ENCODE measurements at places on chromosomes 7 and 10.

GRCh38 chr10:124946945-124947344 is 5.0 kb downstream of the ZRANB1 start:
- no peak for DNase-seq

DNA sequence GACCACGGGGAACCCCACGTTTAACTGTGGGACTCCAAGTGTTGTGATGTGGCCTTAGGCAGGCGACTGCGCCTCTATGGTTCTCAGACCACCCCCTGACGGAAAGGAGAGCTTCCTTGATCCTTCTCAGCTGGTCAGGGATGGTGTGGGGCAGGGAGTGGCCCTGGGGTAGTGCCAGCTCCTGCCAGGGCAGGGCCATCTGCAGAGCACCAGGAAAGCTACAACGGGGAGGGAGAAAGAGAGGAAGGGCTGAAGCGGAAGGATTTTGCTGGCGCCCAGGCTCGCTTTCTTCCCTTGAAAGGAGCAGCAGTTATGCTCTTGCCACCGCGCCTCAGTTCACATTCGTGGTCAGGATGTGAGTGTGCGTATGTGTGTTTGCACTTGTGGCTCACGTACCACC is 74.9 kb upstream of the PCBD1 start:
- DNase-seq = no peak

DNA sequence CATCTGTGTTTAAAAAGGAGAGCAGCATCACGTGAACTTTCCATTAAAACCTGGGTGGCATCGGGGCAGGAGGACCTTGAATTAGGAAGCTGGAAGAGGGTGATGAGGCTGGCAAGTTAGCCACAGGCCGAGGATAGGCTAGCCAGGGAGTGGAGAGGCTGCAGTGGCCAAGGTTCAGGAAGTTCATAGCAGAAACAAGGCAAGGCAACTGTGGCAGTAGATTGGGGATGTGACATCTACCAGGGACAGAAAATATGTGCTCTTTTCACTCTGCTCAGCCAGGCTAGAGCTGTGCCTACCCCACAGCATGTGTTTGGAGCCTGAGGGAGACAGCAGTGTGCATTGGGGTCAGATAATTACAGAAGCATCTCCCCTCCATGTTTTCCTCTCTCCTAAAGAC is 2.2 kb upstream of the INPP5F start:
- DNase-seq = no peak

DNA sequence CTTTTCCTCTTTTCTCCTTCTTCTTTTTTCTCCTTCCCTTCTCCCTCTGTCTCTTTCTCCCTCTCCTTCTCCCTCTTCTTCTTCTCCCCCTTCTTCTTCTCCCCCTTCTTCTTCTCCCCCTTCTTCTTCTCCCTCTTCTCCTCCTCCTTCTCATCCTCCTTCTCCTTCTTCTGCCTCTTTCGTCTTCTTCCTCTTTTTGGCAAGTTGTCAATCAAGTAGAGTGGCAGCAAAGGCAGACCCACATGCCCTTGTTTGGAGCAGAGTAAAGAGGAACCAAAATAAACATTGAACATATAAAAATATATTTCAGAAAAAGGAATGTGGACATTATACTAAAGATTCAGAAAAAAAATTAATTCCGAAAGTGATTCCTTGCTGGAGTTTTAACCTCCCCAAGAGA is 59.6 kb upstream of the ZNF33B start:
- DNase-seq = no peak

DNA sequence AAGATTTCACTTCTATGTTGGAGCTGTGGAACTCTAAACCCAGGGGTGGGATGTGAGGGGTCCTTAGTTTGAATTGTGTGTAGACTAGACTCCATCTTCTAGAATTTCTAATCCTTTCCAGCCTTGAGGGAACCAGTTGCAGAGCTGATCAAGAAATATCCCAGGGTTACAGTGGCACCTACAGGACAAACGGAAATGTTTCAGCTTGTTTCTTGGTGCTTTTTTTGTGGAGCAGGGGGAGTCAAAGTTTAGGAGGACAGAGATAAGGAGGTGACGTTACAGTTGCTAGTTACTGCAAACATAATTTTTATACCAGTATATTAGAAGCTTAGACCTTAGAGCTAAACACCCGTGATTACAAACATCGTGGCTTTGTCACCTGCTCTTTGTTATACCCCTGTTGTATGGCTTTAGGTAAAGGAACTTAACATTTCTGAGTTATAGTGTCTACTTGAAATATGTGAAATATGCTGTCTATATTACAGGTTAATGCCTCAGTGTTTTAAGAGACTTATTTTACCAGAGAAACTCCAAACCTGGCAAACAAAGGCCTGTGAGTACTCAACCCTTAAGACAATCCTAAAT is 84.5 kb upstream of the DYNC1I1 start:
- DNase-seq = no peak

DNA sequence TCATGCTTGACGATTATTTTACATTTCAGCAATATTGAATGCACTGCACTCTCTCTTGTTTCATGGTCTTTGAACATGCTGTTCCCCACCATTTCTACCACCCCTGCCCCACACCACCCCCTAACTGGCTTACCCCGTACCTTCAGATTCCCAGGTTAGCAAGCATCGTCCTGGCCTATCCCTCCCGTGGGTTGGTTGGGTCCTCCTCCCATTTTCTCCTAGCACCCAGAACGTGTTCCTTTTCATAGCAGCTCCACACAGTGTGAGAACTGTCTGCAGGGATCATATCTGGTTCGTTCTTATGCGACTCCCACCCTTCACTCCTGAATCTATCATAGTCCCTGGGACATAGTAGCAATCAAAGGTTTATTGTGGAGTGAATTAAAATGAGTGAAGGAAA is 48.6 kb downstream of the C10orf90 start:
- DNase-seq = no peak

- no peak for DNase-seq
Measured at GRCh38 chr7:47418601-47419309, 163.2 kb downstream of the TNS3 start.

GRCh38 chr7:104627516-104627915 is 299.1 kb downstream of the LHFPL3 start:
- DNase-seq = no peak

GRCh38 chr7:50718311-50718710 is 64.4 kb downstream of the GRB10 start:
- DNase-seq = no peak

- DNase-seq = no peak
Measured at GRCh38 chr7:132112106-132112505, 464.2 kb downstream of the PLXNA4 start.

- DNase-seq = no peak
Measured at GRCh38 chr10:103659674-103660363, 166.3 kb downstream of the NEURL1 start.

- DNase-seq = no peak
Measured at GRCh38 chr7:98628418-98628817, 11.3 kb downstream of the NPTX2 start.

- no peak for DNase-seq
Measured at GRCh38 chr7:140084972-140085371, 22.2 kb upstream of the PARP12 start.

DNA sequence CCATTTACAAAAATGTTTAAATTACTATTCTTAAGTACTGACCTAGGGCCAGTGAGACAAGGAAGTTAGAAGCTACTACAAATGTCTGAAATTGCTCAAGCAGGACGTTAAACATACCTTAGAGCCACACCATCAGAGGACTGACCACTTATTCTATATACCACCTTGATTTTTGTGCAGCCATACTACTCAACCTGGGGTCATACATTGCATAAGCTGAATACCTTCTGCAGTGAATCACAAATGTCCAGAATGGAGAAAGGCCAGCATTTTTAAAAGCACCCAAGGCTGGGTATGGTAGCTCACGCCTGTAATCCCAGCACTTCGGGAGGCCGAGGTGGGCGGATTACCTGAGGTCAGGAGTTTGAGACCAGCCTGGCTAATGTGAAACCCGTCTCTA is 21.2 kb upstream of the MRLN start:
- no peak for DNase-seq

GRCh38 chr10:93874309-93875031 is 19.3 kb upstream of the SLC35G1 start:
- no peak for DNase-seq

GRCh38 chr10:74586088-74586585 is 240.3 kb upstream of the KAT6B start:
- DNase-seq = peak; percentile 5

- no peak for DNase-seq
Measured at GRCh38 chr7:101998029-101998905, 180.8 kb downstream of the CUX1 start.

- DNase-seq = no peak
Measured at GRCh38 chr7:23981314-23981713, 271.3 kb downstream of the STK31 start.

DNA sequence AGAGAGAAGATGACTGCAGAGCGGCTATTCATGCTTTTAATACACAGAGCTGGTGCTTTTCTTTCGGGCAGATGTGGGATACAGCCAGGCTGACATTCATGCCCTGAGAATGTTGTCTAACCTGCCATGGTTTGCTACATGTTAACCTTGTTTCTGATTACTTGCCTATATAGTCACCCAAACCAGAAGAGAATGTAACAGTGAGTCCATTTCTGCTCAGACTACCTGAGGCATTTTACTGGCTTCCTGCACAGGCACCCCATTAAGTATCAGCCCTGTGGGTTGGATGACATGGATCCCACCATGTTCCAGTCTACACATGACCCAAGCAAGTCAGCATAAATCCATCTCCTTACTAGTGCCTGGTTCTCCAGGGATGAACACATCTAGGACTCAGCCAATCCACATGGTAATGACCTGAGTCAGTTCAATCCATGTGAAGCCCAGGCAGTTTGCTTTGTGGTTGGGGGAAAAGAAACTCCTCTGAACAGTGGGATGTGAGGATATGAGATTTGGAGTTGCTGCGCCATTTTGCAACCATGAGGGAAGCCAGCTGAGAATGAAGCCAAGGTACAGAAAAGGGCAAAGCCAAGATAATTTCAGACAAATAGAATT is 55.7 kb upstream of the MKX start:
- DNase-seq = no peak

GRCh38 chr7:129872054-129872453 is 80.7 kb downstream of the UBE2H start:
- DNase-seq = no peak

DNA sequence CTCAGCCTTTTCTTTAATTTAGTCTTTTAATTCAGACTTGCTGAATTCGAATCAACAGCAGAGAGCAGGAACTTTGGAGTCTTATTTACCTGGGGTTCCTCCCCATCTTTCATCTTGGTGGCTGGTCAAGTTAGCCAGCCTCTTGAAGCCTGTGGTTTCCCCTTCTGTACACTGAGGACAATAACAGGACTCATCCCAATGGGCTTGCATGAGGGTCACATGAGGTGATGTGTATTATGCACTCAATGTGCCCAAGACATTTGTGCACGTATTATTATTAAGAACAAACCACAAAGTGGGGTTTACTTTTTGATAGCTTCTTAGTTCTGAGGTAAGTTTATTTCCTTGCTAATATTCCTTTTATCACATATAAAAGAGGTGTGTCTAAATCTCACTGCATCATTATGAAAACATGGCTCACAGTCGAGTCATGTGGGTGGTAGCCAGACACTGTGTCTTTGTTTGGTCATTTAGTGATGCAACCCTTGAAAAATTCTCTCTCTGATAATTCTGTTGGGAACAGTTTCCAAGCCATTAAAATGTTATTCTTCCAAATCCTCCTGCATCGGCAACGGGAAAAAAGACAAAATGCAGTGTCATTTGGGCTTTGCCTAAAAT is 86.5 kb upstream of the GRB10 start:
- no peak for DNase-seq

- DNase-seq = no peak
Measured at GRCh38 chr10:50987934-50988333, 86.4 kb upstream of the PRKG1 start.

DNA sequence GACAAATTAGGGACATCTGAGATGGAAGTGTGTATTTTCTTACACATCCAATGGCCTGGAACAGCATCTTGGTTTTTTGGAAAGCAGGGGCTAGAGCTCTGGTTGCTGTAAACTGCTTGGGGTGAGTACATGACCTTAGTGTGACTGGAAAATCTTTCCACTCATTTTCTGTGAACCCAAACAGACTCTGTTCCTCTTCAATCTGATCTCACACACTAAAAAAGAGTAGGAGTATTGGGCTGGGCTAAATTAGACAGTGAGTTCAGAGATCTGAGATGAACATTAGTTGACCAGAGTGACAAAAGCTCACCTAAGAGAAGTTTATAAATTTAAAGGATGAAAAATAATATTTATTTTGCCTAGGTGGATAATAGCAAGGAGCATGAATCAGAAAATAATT is 59.2 kb downstream of the OR13A1 start:
- no peak for DNase-seq

GRCh38 chr7:114934713-114935112 is 12.8 kb downstream of the MDFIC start:
- no peak for DNase-seq
